Eye (tissue), 1 donor: ENCODE measurements at places on chromosomes 1 and 21.

GRCh38 chr21:33789697-33790096 is 125.9 kb downstream of the ATP5PO start:
- DNase-seq = peak; percentile 15

- DNase-seq = no peak
Observed at GRCh38 chr21:42887326-42887725, 5.8 kb upstream of the NDUFV3 start.

- DNase-seq = no peak
Observed at GRCh38 chr1:234659538-234659937, 49.6 kb upstream of the IRF2BP2 start.

DNA sequence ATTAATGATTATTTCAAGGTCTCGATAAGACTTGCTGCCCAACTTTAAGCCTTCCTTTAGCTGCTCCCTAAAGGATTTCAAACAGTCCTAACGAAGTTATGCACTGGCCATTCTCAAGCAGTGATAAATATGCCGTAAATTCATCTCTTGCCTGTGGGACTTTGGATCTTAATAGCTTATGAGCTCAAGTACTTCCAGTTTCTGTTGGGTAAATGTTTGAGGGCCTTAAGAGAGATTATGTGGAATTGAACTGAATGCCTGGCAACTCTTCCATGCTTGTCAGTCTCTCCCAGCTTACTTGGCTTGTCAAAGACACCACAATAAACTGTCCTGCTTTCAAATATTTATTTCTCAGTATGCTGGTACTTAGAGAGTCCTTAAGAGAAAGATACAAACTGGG is 3.5 kb upstream of the OR10J4 start:
- DNase-seq = no peak

- DNase-seq = no peak
Observed at GRCh38 chr1:186611156-186611555, 69.1 kb downstream of the PTGS2 start.

GRCh38 chr1:89609781-89610456 is 23.0 kb upstream of the LRRC8C start:
- no peak for DNase-seq

- peak; percentile 44 for DNase-seq
Observed at GRCh38 chr1:50700214-50700613, 259.9 kb downstream of the FAF1 start.

DNA sequence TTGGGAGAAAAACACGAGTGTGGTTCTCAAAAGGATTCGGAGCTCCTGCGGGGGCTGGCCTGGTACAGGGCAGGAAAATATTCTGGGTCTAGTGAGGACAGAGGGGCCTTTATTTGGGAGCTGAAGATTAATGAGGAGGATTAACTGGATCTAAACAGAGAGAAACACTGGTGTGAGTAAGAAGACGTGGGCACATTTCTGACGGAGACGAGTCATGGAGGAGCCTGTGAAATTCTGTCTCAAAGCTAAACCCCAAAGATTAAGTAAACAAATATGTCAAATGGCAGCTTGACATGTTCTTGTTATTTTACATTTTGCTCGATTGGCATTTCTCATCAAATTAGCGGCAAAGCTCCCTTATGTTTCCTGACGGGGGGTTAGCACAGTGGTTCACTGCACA is 12.8 kb downstream of the PROK1 start:
- DNase-seq = no peak

- DNase-seq = peak; percentile 50
Observed at GRCh38 chr1:10598389-10598702, 123.6 kb downstream of the PEX14 start.

GRCh38 chr21:44408226-44408625 is 47.1 kb upstream of the LRRC3 start:
- DNase-seq = no peak

- no peak for DNase-seq
Observed at GRCh38 chr1:47837866-47838561, 159.2 kb downstream of the TRABD2B start.

- DNase-seq = no peak
Observed at GRCh38 chr21:15130751-15131150, 66.0 kb upstream of the NRIP1 start.

GRCh38 chr1:3584915-3585314 is 26.4 kb downstream of the MEGF6 start:
- no peak for DNase-seq

DNA sequence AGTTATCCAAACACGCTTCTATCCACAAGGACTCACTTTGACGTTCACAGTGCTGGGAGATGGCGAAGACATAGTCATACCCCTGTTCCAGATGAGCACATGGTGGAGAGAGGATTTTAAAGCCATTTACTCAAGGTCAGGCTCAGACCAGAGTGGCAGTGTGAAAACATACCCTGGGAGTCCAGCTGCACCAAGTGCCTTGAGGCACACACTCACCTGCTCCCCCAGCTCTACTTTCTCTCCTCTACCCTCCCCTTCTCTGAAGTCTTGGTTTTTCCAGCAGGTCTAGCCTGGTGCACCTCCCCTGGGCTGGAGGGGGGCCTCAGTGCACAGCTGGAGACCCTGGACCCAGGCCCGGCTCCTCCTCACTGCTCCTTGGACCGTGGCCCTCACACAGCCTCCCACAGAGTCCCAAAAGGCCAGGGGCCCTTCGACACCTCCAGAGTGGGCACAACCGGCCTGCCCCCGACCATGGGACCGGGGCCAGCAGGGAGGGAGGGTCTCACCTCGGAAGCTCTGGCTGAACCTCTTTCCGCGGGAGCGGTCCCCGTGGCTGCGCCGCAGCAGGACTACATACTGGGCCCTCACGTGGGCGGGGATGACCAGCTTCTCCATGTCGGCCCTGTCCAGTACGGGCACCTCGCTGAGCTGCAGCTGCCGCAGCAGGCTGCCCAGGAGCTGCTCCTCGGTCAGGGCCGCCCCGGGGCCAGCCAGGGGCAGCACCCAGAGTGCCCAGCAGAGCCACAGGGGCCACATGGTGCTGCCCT is 452 bp downstream of the LEFTY2 start:
- DNase-seq = no peak

GRCh38 chr1:178490136-178490535 is 6.6 kb downstream of the CLEC20A start:
- DNase-seq = no peak

DNA sequence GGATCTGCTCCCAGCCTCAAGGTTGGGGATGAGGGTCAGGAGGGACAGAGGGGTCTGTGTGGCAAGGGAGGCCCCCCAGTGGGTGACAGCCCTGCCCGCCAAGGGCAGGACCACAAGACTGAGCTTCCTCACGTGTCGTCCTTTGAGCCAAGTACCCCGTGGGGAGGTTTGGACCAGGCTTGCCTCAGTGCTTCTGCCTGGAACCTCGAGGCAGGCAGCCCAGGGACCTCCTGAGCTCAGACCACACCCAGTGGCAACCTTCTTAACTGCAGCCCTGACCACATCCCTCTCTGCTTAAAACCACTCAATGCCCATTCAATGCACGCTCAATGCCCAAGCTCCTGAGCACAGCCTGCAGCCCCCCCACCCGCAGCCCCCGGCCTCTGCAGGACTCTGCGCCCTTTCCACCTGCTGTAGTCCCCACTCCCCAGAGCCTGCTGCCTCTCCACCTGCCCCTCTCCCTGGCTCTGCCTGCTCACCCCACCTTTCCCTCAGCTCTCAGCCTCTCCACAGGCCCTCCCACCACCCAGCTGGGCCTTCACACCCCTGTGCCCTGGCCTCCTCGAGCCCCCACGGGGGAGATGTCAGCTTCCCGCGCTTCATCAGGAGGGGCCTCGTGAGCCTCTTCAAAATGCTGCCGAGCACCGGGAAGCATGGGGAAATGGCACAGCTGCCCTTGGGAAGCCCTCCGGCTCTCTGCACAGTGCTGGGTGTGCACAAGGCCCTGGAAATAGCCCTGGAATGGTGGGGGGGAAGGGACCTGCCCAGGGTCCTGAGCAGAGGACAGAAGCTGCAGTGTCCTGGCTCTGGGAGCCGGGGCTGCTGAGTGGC is 129.3 kb upstream of the VAMP3 start:
- no peak for DNase-seq

DNA sequence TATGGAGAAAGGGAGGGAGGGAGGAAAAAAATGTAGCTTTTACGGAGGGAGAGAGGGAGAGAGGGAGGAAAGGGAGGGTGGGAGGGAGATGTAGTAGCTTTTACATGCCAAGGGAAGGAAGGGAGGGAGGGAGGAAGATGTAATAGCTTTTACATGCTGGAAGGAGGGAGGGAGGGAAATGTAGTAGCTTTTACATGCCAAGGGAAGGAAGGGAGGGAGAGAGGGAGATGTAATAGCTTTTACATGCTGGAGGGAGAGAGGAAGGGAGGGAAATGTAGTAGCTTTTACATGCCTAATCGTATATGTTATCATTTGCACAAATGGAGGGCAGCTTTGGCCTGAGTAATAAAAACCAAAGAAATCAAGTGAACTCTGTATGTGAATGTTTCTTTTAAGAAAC is 35.6 kb downstream of the EEIG2 start:
- DNase-seq = peak; percentile 78

DNA sequence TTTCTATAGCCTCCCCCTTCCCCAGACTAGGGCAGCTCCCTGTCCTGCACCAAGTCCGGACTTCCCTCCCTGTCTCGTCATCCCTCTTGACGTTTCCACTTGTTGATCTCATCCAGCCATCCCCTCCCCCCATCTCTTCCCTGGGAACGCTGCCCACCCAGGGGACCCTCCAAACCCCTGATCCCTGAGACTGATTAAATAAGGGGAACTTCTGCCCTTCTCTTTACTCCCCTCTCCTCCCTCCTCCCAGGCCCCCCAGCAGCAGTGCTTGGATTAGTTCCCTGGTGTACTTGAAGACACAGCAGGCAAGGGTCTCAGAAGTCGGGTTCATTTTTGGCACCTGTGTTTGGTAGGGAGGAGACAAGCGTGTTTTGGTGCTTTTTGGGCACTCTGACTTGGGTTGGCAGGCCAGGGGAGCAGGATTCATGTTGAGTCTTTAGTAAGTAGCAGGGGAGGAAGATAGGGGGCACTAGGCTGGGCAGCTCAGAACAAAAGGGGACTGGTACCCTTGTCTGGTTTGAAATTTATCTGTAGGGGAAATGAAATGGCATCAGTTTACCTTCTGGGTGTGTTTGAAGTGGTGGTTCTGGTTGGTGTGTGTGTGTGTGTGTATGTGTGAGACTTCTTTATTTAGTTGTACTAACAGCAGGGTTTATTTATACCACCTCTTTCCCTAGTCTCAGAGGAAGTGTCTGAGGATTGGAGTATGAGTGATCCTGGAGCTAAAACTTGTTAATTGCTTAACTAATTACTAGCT is 11.1 kb downstream of the VANGL2 start:
- no peak for DNase-seq

DNA sequence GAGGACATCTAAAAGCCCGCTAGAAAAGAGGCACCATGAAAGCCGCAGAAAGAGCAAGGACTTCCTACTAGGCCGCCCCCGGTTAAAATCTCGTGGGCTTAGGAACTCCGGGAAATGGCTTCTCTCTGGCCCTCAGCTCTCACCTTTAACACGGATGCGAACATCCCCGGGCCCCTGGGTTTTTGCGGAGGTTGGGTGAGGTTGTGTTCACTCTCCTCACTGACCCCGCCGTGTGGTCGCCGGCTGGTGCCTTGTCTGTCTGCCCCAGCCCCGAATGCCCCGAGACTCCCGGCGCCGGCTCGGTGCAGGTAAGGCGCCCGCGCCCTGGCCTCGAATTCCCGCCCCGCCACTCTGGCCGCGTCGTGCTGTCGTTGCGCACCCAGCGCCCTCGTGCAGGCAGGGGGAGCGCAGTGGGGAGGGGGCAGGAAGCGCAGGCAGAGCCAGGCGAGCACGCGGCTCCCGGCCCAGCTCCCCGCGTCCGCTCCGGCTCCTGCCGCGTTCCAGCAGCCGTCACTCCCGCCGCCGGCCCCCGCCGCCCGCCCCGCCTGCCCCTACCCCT is at the start of gene SHISAL2A:
SHISAL2A (plus strand) TSS at position 437 of the 559 bp plus-strand sequence. CDS start 326 bp downstream, outside the sequence.
- peak; percentile 78 for DNase-seq

- DNase-seq = peak; percentile 64
Observed at GRCh38 chr1:24931468-24932231, 1.6 kb upstream of the RUNX3 start.

GRCh38 chr21:43652616-43653015 is 6.7 kb downstream of the HSF2BP start:
- no peak for DNase-seq

GRCh38 chr1:194117582-194117981 is 931.2 kb upstream of the B3GALT2 start:
- no peak for DNase-seq

- peak; percentile 54 for DNase-seq
Observed at GRCh38 chr1:203597331-203598090, 29.1 kb upstream of the ATP2B4 start.

DNA sequence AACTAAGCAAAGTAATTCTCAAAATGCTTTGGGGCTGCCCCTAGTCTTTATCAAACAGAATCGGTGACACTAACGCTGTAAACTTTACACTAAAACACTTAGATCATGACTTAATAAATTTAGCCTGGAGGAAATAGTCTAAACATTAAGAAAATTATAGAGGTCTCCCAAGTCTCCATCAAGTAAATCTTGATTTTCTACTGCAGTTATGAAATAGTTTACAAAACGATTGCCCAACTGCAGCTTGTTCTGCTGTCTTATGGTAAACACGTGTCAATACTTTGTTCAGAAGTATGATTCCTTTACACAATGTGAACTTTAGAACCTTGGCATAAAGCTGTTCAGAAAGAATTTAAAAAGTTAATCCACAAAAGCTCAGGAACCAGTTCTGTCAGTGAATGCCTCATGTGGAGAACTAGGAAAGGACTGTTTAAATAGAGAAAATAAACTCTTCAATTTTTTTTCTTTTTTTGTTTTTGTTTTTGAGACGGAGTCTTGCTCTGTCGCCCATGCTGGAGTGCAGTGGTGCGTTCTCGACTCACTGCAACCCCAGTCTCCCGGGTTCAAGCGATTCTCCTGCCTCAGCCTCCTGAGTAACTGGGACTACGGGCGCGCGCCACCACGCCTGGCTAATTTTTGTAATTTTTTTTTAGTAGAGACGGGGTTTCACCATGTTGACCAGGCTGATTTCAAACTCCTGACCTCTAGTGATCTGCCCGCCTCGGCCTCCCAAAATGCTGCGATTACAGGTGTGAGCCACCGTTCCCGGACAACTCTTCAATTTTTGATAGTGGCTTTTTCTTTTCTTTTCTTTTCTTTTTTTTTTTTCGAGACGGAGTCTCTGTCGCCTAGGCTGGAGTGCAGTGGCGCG is 1.6 kb downstream of the DDI2 start:
- DNase-seq = peak; percentile 41

- DNase-seq = no peak
Observed at GRCh38 chr1:77540501-77541161, 141.8 kb downstream of the ZZZ3 start.

DNA sequence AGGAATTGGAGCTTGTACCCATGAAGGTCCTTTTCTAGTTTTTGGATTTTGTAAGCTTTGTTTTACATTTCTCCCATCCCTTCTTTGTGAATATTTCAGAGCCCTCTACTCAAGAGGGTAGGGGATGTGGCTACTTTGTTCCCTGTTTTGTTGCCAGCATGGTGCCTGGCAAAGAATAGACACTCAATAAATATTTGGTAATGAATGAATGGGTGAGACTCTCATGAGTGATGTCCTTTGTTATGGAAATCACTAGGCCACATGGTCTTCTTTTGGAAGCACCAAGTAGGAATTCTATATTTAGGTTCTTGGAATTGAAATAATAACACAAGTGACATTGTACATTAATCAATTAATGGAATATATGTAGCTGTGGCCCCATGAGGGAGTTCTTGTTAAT is 26.8 kb upstream of the ATP5PO start:
- no peak for DNase-seq
